SJCRH30 (cell line): ENCODE measurements at places on chromosomes 5 and 9. TPM values are rescaled to one million over a fixed set of nuclear protein-coding genes. Genes with fewer than 3 reads are reported as not detected.

DNA sequence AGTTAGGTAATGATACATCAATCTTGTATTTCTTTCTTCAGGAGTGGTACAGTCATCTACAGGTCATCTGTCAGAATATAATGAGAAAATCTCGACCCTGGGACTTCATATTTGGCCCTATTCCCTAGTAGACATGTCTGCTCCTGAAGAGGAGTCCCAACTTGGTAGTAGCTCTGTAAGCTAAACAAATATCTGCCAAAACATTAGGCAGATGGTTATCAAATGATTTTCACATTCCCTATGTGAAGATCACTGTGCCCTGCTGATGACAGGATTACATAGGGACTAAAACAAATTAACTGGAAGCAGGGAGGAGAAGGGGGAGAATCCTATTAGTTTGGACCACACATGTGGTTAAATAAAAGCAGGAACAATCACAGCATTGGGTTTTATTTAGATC, 138.6 kb upstream of the NFIB start:
- H3K36me3 ChIP-seq, result no peaks in the 10 kb centered on the region
- H3K27me3 ChIP-seq, result no peaks in the 10 kb centered on the region
- H3K4me3 ChIP-seq, result no peak overlapping the region
- peaks cover 3% of the 10 kb centered on the region; the same call in 1 of the 2 replicates for H3K4me1 ChIP-seq

CDH18 gene
- 0.10 and 0.14 TPM in 2 replicates for total RNA-seq

- peaks cover 19% of the 10 kb centered on the region; the same call in 1 of the 2 replicates for H3K27me3 ChIP-seq
- H3K27ac ChIP-seq, result no peak overlapping the region
- H3K36me3 ChIP-seq, result no peaks in the 10 kb centered on the region
- DNase-seq, result no peak
These were observed 128.6 kb downstream of the PDZD2 start for GRCh38 chr5:31767335-31768031.

DNA sequence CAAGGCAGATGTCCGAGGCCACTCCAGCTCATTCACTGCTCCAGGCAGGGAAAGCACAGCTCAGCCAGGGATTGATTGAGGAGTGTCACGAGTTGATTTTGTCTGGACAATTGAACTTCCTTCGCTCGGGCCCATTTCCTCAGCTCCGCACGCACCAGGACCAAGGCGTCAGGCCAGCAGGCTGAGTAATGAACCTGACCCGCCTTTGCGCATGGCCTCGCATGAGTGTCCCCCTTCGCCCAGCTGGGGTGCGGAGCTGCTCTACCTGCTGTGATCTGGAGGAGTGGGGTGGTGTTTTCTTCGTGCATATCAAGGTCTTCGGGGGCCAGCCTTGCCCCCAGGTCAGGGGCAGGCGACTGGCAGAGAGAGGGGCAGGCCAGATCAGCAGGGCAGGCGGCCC, 44.0 kb downstream of the VAV2 start:
- H3K27me3 ChIP-seq, result no peaks in the 10 kb centered on the region
- no peak for DNase-seq
- H3K36me3 ChIP-seq, result peaks cover 5% of the 10 kb centered on the region
- peaks cover 19% of the 10 kb centered on the region for H3K4me1 ChIP-seq
- H3K27ac ChIP-seq, result no peak overlapping the region

DNA sequence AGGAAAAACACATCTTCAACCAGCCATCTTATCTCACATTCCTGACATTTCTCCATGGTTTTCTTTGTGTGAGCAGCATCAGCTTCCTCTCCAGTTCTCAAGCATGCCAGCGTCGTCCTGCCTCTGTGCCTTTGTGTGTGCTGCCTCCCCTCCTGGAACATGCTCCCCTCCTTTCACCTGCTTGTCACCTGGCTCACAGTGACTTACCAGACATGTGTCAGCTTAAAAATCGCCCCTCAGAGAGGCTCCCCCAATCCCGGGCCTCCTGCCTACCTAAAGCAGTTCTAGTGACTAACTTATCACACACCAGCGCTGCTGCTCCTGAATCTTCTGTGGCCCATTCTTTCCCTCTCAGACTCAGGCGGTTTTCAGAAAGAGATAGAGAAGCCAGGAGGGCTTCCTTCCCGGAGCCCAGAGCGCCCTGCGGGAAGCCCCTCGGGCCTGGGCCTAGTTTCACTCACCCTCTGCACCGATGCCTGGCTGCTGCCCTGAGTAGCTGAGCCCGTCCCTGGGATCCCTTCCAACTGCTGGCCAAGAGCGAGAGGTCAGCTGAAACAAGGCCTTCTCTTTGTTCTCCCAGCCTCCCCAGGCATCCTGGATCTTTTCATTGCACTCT, 51.1 kb upstream of the MVB12B start:
- H3K4me3 ChIP-seq, result no peak overlapping the region
- H3K4me1 ChIP-seq, result no peaks in the 10 kb centered on the region
- no peaks in the 10 kb centered on the region for H3K36me3 ChIP-seq
- peak; percentile 44 for DNase-seq
- no peaks in the 10 kb centered on the region for H3K27me3 ChIP-seq
- no peak overlapping the region for H3K27ac ChIP-seq

GRCh38 chr5:30839956-30840355, 353.5 kb upstream of the CDH6 start:
- H3K36me3 ChIP-seq, result no peaks in the 10 kb centered on the region
- H3K27ac ChIP-seq, result no peak overlapping the region
- no peaks in the 10 kb centered on the region for H3K27me3 ChIP-seq
- DNase-seq, result no peak
